Panc1 (cell line): ENCODE measurements at places on chromosomes 11 and 22. TPM values are rescaled to one million over a fixed set of nuclear protein-coding genes. Genes with fewer than 3 reads are reported as not detected.

SLC35F2 gene
- total RNA-seq: 89.4 TPM

GRCh38 chr11:117860139-117860538 lies 16.3 kb downstream of the FXYD6 start:
- H3K36me3 ChIP-seq: no peaks in the 10 kb centered on the region
- no peak overlapping the region for H3K4me3 ChIP-seq
- peaks cover 9% of the 10 kb centered on the region; the same call in 1 of the 2 replicates for H3K27me3 ChIP-seq
- no peak overlapping the region for H3K27ac ChIP-seq
- H3K4me1 ChIP-seq: no peaks in the 10 kb centered on the region

- no peaks in the 10 kb centered on the region for H3K4me1 ChIP-seq
- no peak overlapping the region for H3K4me3 ChIP-seq
- H3K27ac ChIP-seq: no peak overlapping the region
- no peaks in the 10 kb centered on the region for H3K36me3 ChIP-seq
- no peaks in the 10 kb centered on the region for H3K27me3 ChIP-seq
- DNase-seq: no peak
These were observed 1139.5 kb downstream of the TBC1D22A start for GRCh38 chr22:47901911-47902310.

DNA sequence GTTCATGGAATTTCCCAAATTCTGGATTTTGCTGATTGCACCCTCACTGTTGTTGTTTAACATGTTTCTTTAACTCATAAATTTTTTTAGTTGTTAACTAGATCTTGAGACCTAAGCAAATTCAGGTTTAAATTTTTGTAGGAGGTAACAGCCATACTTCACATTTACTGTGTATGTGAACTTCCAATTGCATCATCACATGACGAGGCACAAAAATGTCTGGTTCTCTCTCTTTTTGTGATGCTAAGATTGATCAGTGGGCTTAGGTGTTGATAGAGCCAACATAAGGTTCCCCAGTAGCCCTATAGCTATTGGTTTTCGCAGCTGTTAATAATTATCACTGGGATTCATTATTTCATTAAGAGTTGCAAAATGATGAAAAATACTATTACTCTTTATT lies 277.5 kb downstream of the TMEM135 start:
- no peak for DNase-seq
- H3K27me3 ChIP-seq: no peaks in the 10 kb centered on the region
- no peaks in the 10 kb centered on the region for H3K4me1 ChIP-seq
- no peak overlapping the region for H3K4me3 ChIP-seq
- H3K27ac ChIP-seq: no peak overlapping the region

DNA sequence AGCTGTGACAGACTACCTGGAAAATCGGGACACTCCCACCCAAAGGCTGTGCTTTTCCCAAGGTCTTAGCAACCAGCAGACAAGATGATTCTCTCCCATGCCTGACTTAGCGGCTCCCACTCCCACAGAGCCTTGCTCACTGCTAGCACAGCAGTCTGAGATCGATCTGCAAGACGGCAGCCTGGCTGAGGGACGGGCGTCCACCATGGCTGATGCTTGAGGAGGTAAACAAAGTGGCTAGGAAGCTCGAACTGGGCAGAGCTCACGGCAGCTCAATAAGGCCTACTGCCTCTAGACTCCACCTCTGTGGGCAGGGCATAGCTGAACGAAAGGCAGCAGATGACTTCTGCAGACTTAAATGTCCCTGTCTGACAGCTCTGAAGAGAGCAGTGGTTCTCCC lies 84.9 kb downstream of the SMCO4 start:
- no peak overlapping the region for H3K4me3 ChIP-seq
- no peak for DNase-seq
- H3K27ac ChIP-seq: no peak overlapping the region
- H3K36me3 ChIP-seq: no peaks in the 10 kb centered on the region
- H3K4me1 ChIP-seq: no peaks in the 10 kb centered on the region

DNA sequence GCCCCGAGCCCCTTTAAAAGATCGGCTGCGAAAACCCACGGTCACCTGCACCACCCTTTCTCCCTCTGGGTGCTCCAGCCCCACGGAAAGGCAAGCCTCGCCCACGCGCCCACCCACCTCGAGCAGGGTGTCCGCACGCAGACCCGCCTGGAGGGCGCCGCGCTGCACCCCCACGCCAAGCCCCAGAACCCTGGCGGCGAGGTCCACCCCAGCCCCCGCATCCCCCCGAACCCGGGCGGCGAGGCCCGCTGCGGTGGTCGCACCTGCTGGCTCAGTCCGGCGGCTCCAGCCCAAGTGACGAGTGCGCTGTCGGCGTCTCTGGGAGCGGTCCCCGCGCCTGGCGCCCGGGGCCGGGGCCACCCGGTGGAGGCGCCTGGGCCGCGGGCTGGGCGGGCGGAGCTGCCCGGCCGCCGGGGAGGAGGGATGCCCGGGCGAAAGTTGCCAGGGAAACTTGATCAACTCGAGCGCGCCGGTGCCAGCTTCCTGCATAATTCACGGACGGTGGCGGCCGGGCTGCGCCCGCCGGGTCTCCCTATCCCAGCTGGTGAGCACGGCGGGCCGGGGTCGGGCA lies 1.1 kb downstream of the SHANK2 start:
- DNase-seq: no peak
- H3K4me1 ChIP-seq: peaks cover 7% of the 10 kb centered on the region
- H3K4me3 ChIP-seq: peak overlapping the region; percentile 35
- H3K27me3 ChIP-seq: peaks cover 15% of the 10 kb centered on the region
